Umbilical cord (tissue), 2 donors: ENCODE measurements at places on chromosomes 16 and 17.
A peak's percentile ranks its signal among the peaks of the same experiment; 100 is the strongest.

DNA sequence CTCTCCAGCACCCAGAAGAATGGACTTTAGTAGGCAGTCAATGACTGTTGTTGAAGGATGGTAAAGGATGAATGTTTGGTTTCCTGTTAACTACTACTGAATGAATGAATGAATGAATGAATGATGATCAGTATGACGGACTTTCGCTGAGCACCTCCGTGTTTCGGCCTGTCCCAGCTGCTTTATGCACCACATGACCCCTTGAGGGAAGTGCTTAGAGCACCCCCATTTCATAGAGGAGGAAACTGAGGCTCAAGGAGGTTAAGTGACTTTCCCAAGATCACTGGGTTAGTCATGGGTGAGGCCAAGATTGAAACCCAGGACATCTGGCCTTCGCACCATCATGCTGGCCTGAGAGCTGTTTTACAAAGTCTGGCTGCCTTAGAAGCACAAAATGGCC, 6.8 kb downstream of the KCNG4 start:
- DNase-seq = no peak

DNA sequence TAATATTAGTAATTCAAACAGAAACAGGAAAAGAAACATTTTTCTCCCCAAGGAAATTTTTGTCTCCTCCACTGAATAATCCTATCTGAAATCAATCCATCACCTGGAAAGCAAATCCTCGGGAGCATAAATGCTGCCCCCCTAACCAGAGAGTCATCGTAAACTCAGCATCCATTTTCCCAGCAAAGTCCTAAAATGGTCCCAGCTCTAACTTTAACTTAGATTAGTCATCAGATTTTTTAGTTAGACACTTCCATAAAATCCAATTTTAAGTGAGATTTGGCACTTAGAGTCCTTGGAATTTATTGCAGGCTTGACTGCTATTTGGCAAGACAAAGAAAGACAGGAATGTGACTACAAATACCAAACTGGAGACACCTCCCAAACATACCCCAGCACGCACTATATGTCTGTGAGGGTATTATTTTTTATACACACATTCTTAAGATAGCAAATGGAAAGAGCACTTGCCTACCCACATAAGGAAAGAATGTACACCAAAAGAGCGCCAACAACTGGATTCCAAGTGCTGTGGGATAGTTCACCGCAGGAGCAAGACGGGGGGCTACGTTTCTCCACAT, 15.4 kb downstream of the SCO1 start:
- peak; percentile 56 for DNase-seq

DNA sequence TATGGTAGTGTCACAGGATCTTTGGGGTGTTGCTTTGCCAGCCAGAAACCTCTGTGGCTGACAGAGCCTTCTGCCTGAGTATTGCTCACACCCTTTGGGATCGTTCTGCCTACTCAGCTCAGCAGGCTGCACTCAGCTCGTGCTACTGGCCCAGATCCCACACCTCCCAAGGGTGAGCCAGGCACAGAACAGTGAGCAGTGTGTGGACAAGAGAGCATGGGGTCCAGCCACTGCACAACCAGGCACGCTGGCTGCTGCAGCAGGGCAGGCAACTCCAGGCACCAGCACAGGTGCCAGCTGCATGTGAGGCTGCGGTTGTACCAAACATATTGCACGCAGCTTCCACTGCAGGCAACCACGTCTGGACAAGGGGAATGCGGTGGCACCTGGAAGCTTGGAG, 84.9 kb downstream of the CYB561 start:
- DNase-seq = no peak

DNA sequence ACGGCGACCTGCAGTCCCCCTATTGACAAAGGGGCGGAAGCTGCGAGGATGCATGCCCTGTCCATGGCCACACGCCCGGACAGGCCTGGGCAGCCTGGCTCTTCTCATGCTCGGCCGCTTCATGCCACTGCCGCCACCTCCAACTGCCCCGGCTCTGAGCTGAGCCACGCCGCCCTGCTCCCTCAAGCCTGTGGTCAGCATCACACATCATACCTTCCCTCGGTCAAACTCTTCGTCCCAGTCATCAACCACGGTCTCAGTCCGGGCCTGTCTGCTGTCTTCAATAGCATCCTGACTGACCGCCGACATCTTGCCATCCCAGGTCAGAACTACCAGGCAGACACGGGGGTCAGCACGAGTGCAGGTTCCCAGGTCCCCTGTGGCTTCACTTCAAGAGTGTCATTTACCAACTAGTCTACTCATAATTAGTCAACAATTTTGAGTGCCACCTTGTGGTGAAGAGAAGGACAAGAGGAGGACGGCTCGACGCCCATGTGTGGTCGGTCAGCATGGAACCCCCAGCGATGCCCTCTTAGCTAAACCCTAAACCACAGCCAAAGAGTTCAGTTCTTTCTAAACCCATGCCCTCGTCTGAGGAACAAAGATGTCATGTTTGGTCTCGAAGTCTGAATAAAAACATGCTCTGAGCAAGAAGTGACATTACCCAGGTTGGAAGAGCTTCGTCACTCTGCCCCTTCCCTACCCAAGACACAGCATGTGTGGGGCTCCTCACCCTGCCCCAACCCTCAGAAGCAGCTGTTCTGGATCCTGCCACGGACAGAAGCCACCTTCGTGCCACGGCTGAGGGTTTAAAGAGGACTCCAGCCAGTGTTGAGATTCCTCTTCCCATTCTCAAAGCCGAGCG, 16.9 kb upstream of the CYTH1 start:
- DNase-seq = no peak

DNA sequence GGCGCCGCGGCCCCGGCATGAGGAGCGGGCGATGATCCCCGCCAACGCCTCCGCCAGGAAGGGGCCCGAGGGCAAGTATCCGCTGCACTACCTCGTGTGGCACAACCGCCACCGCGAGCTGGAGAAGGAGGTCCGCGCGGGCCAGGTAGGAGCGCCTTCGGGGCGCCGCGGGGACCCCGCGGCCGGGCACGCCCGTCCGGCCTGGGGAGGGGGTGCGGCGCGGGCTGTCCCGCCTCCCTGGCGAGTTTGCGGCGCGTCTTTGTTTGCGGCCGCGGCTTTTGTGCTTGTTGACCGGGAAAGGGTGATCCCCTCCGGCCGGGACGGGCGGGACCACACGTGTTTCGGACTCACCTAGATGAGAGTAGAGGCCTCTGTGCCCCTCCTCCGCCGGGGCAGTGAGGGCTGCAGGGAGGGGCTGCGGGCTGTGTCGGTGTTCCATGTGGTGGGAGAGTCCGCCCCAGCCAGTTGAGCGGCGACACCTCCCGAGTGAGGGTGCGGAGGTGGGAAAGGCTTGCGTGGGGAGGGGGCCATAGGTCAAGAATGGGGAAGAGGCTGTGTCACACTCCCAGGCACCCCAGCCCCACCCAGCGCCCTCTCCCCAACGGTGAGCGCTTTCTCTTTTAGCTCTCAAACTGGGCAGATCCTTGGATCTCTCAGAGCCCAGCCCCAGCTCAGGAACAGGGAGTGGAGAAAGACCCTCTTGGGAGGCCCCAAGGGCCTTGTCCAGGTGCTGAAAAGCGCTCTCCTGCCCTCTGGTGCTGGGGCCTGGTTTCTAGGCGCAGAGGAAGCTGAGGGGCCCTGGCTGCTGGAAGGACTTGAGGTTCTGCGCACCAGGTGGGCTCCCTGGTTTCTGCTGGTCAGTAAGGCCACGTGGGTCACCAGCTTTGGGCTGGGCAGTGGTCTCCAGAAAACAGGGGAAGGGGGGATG, 923 bp downstream of the ANKRD13B start:
- DNase-seq = no peak

DNA sequence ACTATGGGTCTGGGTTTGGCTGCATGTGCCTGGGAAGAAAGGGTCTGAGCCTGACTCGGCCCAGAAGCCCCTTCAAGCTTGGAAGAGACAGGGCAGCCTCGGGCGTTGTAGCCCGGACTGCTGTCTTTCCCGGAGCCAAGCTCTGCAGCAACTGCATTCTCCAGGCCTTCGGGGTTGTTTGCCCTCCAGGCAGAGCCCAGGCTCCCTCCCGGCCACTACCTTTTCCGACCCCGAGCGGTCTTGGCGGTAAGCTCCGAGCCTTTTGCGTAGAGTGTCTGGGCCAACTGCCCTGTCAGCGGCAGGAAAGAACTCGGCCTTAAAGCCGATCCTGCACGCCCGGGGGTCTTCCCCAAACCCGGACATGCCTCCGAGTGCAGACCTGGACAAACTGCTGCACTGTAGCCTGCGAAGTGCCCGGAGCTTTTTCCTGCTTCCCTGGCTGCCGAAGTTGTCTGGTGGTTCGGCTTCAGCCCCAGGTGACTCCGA, 1.3 kb downstream of the LHX1 start:
- no peak for DNase-seq

DNA sequence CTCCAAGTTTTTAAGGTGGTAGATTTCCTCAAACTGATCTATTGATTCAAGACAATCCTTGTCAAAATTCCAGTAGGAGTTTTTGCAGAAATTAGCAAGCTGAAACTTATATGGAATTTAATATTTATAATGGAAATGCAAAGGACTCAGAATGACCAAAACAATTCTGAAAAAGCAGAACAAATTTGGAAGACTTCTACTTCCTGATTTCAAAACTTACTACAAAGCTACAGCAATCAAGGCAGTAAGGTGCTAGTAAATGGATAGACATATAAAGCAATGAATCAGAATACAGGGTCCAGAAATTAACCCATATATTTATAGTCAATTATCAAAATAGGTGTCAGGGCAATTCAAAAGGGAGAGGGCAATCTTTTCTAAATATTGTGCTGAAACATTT, 11.8 kb upstream of the IL21R start:
- DNase-seq = no peak

DNA sequence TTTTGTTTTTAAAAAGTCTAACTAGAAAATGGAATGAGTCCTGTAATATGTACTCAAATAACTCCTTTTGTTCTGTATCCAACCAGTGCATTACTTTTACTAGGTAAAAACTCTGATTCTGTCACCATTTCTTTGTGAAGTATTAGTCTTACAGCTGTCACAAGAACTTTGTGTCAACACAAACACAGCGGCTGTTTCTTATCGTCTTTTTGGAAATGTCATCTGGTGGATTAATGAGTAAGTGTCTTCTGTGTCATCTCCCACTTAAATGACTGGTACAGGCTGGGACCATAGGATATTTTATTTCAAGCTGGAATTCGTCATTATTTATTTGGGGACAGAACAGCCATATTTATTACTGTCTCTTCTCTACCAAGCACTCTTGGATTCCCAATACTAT, 19.1 kb upstream of the ALDH3A2 start:
- DNase-seq = no peak

- DNase-seq = no peak
Measured at GRCh38 chr17:42363231-42363630, 25.0 kb downstream of the STAT3 start.

GRCh38 chr16:85615852-85616606, 2.9 kb downstream of the GSE1 start:
- DNase-seq = peak; percentile 83

GRCh38 chr16:30609002-30609925, 925 bp downstream of the ZNF689 start:
- DNase-seq = peak; percentile 42

DNA sequence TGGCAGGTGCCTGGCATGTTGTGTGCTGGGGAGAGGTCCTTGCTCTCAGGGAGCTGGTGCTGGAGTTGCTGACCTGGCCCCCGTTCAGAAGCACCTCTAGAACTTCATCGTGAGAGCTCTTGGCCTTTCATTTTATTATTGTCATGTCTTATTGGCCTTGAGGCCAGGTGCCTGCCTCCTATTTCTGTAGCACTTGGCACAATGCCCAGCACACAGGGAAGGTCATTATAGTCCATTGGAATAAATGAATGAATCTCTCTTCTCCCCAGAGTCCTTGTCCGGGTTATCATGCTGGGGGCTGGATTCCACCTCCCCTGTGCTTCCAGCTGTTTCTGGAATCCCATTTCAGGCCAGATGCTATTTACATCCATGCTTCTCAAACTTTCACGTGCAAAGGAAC, 169.2 kb downstream of the HAPSTR1 start:
- DNase-seq = no peak

DNA sequence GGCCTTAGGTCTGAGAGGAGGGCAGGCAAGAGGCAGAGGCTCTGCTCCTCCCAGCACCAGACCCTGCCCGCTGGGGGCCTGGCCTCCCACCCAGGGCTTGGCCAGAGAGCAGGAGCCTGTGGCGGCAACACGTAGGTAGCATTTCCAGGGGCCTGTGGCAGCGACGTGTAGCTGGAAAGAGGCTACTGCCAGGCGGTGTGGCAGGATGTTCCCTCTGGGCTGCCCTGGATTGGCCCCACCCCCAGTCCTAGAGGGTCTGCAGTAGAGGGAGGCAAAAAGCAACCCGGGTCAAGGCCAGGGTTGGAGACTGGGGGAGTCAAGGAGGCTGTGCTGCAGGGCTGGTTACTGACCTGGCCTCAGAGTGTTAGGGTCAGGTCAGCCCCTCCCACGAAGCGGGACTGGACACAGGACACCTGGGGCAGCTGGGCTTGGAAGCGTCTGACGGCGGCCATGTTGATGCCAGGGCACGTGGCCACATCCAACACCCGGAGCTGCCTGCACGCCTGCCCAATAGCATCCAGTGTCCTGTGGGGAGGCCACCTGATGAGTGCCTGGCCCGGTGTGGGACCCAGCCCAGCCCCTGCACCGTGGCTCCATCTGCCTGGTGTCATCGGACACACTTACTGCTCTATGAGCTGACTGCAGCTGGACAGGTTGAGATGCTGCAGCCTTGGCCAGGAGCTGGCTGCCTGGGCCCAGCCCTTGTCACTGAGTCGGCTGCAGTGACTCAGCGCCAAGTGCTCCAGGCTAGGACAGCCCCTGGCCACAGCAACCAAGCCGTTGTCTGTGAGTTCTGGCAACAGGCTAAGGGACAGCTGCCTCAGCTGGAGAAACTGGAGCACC, 8.5 kb downstream of the ELMO3 start:
- no peak for DNase-seq

DNA sequence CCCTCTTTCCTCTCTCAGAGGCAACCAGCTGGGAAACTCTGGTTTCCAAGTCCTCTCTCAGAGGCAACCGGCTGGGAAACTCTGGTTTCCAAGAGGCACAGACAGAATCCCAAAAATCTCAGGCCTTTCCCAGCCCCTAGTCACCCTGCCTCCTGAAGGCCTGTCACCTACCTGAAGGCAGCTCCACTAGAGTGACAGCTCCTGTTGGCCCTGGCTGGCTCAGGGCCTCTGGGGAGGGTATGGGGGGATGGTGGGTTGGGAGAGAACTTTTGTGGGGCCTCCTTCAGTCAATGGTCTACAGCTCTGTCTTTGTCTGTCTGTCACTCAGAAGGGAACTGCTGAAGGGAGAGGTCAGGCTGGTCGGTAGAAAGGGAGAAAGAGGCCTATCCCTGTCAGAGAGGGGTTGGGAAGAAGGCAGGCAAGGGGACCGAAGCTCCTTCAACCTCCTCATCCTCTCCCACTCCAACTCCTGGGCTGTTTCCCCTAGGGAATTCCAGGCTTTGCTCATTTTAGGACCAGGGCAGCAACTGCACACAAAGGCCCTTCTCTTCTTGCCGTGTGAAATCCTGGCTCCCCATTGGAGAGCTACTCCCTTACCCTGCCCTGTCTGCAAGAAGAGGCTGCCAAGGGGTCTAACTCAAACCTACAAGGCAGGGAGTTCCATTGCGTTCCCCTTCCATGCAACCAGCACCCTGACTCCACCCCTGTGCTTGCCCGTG, 23.6 kb downstream of the COPZ2 start:
- no peak for DNase-seq

GRCh38 chr17:13099089-13099735, 81.4 kb upstream of the ELAC2 start:
- DNase-seq = no peak

- DNase-seq = peak; percentile 84
Measured at GRCh38 chr16:49816875-49817274, 39.0 kb downstream of the ZNF423 start.
